ENCODE measurements at places on chromosomes 13 and 19.

- ATAC-seq, result no peak
Measured at GRCh38 chr13:20405691-20406090, 120.0 kb downstream of the CRYL1 start.

GRCh38 chr13:31670831-31671617, 68.3 kb upstream of the RXFP2 start:
- ATAC-seq, result no peak

DNA sequence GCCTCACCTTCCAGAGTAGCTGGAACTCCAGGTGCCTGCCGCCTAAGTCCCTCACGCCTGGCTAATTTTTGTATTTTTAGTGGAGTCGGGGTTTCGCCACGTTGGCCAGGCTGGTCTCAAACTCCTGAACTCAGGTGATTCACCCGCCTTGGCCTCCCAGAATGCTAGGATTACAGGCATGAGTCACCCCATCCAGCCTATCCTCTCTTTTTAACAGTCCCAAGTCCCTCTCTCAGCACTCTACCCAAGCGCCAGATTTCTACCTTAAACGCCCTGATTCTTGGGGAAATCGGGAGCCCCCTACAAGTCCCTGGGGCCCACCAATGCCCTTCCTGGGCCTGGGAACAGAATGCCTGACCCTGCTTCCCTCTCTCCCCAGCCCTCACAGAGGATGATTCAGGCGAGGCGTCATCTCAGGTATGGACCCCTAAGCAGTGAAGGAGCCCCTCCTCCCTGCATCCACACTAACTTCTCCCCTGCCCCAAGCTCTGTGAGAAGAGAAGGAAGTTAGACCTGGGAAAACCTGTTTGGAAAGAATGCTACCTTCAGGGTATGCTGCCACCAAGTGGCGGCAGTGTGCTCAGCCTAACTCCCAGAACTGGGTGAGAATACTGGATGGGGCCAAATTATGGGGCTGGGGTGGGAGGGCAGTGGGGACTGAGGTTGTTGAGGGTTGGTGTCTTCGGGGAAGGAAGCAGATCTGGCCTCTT, 20.8 kb upstream of the EBI3 start:
- ATAC-seq, result no peak

DNA sequence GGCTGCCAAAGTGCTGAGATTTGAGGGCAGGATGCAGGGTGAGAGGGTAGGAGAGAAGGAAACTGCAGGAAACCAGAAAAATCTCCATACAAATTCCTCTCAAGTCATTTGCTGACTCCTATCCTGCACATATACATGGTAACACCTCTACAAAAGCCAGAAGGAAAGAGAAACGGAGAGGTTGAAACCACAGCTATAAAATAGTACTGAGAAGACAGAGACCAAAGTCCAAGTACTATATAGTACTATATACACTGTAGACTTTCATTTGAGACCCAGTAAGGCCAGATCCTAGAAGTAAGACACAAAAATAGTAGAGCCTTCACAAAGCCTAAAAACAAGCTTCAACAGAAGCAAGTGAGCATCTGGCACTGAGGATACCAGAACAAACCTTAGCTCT, 103.1 kb downstream of the UGGT2 start:
- ATAC-seq, result no peak

GRCh38 chr19:37353968-37354367, 16.9 kb upstream of the ZNF527 start:
- ATAC-seq, result no peak

- no peak for ATAC-seq
Measured at GRCh38 chr13:37529751-37530385, 68.7 kb downstream of the POSTN start.

DNA sequence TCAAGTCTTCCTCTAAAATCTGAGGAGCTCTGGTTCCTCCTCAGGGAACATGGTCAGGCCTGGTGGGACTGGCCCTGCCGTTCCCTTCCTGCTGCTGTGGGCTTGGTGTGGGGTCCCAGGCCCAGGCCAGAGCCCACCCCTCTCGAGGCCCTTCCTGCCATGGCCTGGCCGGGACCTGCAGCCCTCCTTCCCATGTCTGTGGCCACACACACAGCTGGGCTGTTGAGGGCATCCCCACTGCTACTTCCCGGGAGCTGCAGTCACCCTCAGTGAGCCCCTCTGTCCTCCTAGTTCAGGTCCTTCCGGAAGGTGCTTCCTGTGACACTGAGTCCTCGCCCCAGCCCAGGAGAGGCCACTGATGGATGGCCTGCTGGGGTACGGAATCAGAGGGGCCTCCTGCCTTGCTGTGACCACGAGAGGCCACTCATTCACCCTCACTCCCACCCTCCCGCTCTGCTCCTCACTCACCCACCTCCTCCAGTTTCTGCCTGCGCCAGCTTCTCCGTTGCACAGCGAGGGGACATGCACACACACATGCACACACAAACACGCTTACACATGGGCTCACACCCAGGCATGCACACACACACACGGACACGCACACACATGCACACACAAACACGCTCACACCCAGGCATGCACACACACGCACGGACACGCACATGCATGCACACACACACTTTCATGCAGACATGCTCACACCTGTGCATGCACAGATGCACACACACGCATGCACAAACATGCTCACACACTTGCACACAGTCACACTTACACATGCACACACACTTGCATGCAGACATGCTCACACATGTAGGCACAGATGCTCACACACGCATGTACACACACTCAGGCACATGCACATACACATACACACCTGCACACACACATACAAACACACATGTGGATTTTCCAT, 7.3 kb upstream of the MCF2L start:
- ATAC-seq, result no peak

DNA sequence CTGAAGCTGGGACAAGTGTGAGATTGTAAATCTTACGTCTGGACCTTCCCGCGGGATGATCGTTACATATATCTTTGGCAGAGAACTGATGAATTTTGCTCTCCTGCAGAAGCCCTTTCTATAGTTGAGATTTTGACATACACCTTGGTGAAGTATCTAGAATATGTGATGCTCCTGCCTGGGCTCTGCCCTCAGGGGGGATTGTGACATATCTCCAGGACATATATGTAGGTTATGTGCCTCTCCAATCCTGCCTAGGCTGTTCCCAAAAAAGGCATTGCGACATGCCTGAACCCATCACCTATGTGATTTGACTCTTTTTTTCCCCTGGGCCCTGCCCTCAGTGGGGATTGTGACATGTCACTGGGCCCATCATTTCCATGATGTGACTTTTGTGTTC, 76.6 kb downstream of the ZNF208 start:
- ATAC-seq, result no peak

DNA sequence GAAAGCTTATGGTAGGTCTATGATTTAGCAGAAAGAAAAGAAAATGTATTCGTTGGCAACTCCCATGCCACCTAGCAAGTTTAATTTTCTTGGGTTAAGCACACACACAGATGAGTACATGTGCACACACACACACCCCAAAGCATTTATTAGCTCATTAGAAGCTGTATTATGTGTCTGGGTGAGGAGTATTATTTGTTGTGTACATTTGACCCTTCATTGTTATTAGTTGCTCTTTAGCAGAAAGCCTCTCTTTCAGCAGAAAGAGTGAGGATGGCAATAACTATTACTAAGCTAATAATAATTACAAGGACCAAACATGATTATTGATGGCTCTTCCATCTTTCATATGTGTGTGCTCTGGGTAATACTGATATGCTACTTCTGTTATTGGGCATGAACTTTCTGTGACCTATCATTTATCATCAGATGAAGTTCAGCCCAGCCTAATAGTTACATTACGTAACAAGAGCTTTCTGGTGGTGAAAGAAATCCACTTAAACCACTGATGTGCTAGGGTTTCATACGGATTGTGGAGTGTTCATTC, 177.4 kb upstream of the OBI1 start:
- ATAC-seq, result no peak

GRCh38 chr19:50003810-50004419, 21.3 kb downstream of the VRK3 start:
- ATAC-seq, result peak; percentile 65

GRCh38 chr13:27968316-27969081, 616 bp downstream of the CDX2 start:
- no peak for ATAC-seq

GRCh38 chr19:35240327-35240726, 8.5 kb upstream of the LSR start:
- ATAC-seq, result peak; percentile 94

DNA sequence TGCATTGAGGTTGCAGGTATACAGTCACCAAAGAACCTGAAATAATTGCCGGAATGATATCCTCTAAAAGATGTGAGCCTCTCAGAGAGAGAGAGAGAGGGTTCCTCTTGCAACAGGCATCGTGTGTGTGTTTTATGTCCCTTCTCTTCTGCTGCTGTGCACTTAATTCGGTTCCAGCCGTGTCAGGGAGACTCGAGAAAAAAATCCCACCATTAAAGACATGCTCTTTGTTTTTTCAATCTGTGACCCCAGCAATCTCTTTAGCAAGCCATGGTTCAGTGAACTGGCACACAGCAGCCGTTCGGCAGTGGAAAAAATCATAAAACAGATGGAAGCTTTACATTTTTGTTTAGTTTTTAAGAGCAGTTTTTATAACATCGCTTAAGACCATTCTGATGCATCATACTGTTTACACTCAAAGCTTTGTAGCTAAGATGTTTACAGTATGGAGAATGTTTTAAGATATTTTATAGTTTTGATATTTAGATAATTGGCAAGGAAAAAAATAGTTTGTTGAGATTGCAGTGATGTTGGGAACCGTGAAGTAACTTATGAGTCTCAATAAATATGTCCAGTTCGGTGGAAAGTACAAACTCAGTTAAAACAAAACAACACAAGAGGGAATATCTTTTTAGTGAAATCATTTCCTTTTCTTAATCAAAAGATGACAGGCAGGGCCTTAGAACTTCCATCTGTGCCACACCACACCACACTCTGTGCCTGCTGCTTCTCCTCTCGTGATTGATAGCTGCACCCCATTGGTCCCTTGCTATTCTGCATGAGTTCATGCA, 31.2 kb upstream of the ZNF536 start:
- no peak for ATAC-seq

DNA sequence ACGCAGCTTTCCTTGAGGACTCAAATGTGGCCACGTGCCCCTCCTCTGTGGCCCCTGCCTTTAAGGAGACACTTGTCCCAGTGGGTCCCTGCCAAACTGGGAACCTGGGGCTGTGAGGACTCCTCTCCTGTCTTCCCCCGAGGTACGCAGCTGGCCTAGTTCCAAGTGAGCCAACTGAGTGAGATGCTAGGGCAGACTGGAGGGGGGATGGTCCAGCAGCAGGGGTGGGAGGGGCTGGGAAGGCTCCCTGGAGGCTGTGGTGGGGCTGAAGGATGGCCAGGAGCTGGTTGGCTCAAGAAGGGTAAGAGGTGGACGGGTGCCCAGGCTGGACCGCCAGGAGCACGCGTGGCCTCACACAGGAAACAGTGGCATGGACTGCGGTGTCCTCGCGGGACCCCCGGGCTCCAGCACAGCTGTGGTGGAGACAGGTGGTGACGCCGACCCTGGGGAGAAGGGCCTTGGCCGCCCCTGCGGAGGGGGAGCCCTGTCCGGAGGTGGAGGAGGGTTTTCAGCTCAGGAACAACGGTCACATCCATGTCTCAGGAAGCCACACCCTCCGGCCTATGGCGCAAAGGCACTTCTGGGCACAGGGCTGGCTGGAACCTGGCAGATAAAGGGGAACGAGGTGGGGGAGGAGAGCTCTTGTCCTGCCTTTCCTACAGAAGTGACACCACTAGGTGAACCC, 45.8 kb downstream of the MLLT1 start:
- ATAC-seq, result no peak

DNA sequence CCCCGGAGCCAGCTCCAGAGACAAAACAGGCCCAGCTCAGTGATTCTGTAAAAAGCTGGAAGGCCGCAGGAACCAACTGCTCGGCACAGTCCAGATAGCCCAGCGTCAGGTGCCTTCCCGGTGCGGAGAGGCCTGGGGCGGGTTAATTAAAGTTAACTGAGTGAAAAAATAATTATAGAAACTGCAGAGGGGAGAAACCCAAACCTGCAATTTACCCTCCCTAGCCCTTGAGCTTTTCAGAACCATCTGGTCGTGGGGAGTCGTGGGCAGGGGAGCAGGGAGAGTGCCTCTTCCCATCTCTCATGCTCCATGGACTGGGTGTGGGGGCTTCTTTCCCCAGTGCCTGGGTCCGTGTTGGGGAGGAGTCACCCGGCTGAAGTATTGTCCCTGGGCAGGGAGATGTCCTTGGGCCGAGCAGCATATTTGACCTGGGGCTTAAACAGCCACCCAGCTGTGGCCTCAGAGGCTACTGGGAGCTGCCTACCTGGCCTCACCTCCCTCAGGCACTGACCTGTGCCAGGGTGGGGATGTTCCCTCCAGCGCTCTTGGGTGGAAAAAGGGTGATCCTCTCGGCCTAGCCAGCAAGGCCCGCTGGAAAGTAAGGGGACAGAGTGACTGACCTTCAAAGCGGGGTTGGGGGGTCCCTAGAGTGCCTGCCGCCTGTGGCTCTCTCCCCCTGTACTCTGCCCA, 65.9 kb downstream of the CHST8 start:
- ATAC-seq, result no peak

GRCh38 chr19:11067356-11068113, 21.7 kb upstream of the LDLR start:
- peak; percentile 38 for ATAC-seq

DNA sequence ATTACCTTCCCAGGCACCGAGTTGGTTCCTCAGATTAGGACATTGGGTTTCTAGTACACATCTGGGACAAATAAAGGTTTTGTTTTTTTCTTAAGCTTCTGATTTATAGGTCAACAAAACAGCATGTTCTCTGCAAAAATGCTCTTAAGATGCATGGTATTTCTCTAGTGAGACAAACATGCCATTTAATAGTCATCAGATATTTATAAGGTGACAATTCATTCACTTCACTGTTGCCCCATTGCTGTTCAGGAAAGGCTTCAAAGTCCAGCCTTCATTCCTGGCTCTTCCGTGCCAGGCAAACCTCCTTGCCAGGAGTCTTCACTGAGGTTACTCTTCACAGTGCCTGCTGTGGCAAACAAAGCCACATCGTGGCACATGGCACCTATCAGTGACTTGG, 156.3 kb upstream of the FNDC3A start:
- no peak for ATAC-seq

GRCh38 chr13:100875392-100876043, 200.9 kb upstream of the TMTC4 start:
- ATAC-seq, result peak; percentile 68

DNA sequence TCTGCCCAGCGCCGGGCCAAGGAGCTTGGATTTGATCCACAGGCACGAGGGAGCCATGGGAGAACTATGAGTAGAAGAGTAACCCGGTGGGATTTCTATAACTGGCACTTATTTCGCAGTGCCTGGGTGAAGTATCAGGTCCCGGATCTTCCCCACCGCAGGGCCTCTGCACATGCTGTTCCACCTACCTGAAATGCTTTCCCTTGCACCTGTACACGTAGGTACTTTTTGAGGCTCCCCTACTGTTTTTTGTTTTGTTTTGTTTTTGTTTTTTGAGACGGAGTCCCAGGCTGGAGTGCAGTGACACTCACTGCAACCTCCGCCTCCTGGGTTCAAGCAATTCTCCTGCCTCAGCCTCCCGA, 402 bp upstream of the KANK3 start:
- no peak for ATAC-seq

- ATAC-seq, result no peak
Measured at GRCh38 chr13:70923863-70924752, 815.9 kb upstream of the KLHL1 start.

GRCh38 chr19:8614455-8614854, 3.9 kb upstream of the ADAMTS10 start:
- no peak for ATAC-seq

GRCh38 chr19:11581740-11582139, 4.3 kb upstream of the ACP5 start:
- ATAC-seq, result peak; percentile 91

- no peak for ATAC-seq
Measured at GRCh38 chr19:49809941-49810389, 3.1 kb downstream of the FUZ start.

All from activated CD4-positive, CD25-positive, alpha-beta regulatory T cell treated with anti-CD3 and anti-CD28 coated beads, Interleukin-2, amount 50 U/mL, for 24 hours (primary cell).